CD4-positive, alpha-beta memory T cell (primary cell): ENCODE measurements at places on chromosomes 6 and 20.

DNA sequence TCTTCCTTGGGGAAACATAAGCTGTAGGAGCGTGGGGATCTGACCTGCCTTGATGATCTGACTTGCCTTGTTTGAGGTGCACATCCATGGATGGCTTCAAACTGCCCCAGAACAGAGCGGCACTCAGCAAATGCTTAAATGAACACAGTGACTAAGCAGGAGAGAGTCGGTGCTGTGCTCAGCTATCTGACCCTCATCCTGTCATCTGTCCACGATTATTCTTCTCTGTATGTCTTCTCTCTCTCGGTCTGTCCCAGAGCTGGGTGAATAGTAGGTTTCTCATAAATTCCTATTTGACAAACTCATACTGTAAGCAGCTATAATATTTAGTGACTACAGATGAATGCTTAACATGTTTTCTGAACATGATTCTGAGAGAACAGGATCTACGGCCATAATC, 37.3 kb downstream of the TRAM2 start:
- H3K4me3 ChIP-seq = no peak overlapping the region
- no peaks in the 10 kb centered on the region for H3K27me3 ChIP-seq
- no peaks in the 10 kb centered on the region for H3K36me3 ChIP-seq
- H3K4me1 ChIP-seq = peaks cover 40% of the 10 kb centered on the region

- no peaks in the 10 kb centered on the region for H3K36me3 ChIP-seq
- DNase-seq = peak; percentile 46
- H3K4me3 ChIP-seq = no peak overlapping the region
- peaks cover 19% of the 10 kb centered on the region for H3K4me1 ChIP-seq
These were observed 169.4 kb downstream of the ZDHHC14 start for GRCh38 chr6:157550114-157550989.

DNA sequence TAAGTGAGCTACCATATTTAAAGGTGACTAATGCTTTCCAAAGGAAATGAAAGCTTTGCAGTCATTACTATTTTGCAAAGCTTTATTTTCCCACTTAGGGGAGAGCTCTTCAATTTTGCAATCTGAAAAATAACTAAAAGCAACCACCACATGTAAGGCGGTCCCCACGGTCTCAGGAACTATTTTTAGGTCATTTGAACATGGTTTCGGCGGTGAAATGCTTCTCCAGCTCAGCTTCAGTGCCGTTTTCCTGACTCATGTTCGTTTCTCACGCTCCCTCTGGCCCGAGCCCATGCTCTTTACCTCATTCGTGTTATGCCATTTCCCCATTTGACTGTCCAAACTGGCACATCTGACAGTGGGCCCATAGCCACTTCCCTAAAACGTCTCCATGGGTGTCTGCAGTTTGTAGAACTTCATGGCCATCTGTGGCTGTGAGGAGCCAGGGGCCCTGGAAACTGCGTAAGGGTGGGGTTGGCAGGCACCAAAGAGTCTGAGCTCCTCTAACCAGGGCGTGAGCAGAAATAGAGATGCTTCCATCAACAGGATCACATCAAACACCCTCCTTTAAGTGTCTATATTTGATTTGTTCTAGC, 46.5 kb downstream of the ADTRP start:
- peak overlapping the region; percentile 3 for H3K4me3 ChIP-seq
- H3K36me3 ChIP-seq = no peaks in the 10 kb centered on the region
- H3K4me1 ChIP-seq = peaks cover 49% of the 10 kb centered on the region
- no peak for DNase-seq

DNA sequence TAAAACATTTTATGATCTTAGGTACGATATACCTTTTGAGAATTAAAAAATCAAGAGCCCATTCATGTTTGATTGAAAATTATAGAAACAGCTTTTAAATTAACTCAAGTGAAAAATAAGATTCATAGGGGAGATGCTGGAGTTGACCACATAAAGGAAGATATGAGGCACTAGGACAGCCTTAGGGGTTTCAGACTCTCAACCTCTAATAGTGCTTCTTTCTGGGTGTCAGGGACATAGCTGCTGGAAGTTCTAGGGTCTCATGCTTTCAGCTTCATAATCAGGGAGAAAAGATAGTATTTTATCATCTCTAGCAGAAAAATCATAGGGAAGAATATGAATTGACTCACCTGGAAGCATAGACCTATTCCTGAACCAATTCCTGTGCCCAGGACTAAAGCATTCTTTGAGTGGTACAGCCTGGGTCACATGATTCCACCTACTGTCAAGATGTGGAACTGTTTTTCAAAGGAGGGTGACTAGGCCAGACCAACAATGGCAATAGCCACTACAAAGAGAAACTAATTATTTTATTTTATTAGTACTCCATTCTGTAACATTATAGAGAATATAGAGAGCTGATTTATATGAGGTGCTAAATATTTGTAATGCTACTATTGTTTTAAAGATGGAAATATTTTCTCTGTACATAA, 27.8 kb upstream of the CENPW start:
- no peaks in the 10 kb centered on the region for H3K27me3 ChIP-seq
- no peak overlapping the region for H3K4me3 ChIP-seq
- no peak for DNase-seq
- H3K27ac ChIP-seq = no peak overlapping the region
- no peaks in the 10 kb centered on the region for H3K36me3 ChIP-seq

DNA sequence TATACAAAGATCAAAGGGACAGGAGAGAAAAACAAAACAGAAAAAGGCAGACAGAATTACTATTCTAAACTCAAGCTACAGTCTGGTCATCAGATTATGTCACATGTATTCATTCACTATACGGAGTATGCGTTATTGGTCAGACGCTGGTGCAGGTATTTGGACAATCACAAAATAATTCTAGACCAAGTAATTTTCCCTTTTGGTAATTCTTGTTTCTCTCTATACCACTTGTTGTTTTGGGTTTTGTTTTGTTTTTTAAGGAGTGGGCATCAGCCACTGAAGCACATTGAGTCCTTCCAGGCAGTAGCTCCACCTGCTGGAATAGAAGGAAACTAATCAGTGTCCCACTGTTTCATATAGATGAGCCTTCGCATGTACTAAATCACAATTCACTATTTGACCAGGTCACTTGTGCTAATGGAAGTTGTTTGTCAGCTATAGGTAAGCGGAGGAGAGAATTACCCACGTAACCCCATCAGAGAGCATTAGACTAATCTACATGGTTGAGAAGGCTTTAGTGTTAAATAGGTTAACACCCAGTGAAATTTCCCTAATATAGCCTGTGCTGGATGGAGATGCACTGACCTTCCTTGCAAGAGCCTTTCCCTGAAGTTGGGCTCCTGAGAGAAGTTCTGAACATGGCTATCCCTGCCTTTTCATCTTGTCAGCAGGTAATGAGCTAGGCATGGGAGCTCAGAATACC, 77.9 kb downstream of the TNFAIP3 start:
- H3K4me3 ChIP-seq = no peak overlapping the region
- H3K36me3 ChIP-seq = no peaks in the 10 kb centered on the region
- no peak overlapping the region for H3K27ac ChIP-seq
- peaks cover 16% of the 10 kb centered on the region for H3K4me1 ChIP-seq
- no peaks in the 10 kb centered on the region for H3K27me3 ChIP-seq
- DNase-seq = no peak
